Stimulated activated CD4-positive, alpha-beta T cell treated with anti-CD3 and anti-CD28 coated beads, Interleukin-12 subunit alpha, Interleukin-12 subunit beta, amount 100 ng/mL, for 24 hours (primary cell): ENCODE measurements at places on chromosomes 4 and X.

- no peak for DNase-seq
Measured at GRCh38 chrX:117860517-117860916, 256.1 kb downstream of the KLHL13 start.

- DNase-seq, result no peak
Measured at GRCh38 chr4:87679449-87680169, 29.5 kb downstream of the DMP1 start.

- DNase-seq, result no peak
Measured at GRCh38 chr4:94304365-94304971, 38.2 kb downstream of the HPGDS start.

DNA sequence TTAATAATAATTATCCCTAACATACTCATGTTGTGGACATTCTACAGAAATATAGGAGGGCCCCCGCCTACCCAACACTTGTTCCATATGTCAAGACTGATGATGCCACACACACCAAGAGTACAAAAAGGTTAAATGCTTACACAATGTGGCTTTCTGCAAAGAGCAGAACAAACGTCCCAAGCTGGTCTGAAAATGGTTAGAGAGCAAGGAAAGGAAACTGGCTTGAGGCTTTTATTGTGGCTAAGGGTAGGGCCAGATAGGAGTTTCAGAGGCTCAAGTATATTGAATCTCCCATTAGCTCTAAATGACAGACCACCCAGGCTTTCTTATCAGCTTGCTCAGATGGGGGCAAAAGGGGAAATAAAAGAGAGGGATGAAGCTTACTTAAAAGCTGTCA is 134.1 kb upstream of the C1QTNF7 start:
- no peak for DNase-seq

DNA sequence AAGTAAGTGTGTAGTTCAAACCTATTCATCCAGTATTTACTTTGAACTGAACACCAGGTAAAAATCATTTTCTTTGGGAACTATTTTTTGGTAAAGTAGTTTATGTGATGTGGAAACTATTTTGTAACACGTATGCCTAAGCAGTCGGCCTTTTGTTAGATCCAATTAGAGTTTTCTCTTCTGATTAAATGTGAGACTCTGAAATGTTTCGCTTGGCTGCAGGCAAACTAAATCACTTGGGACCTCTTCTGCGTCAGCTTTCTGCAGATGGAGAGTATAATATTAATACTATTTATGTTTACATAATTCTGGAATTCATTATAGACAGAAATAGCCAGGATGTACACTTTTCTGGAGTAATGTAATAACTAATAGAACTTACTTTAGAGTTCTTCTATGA is 46.9 kb downstream of the BMPR1B start:
- no peak for DNase-seq
